ENCODE measurements at places on chromosomes 7 and 10.

GRCh38 chr7:92268921-92269320 lies 23.1 kb downstream of the ANKIB1 start:
- no peak for DNase-seq

GRCh38 chr10:121168545-121169216 lies 317.5 kb downstream of the WDR11 start:
- no peak for DNase-seq

- no peak for DNase-seq
Observed at GRCh38 chr10:50312464-50313437, 61.4 kb upstream of the ASAH2 start.

- DNase-seq, result peak; percentile 89
Observed at GRCh38 chr7:31014826-31015225, 37.3 kb upstream of the ADCYAP1R1 start.

DNA sequence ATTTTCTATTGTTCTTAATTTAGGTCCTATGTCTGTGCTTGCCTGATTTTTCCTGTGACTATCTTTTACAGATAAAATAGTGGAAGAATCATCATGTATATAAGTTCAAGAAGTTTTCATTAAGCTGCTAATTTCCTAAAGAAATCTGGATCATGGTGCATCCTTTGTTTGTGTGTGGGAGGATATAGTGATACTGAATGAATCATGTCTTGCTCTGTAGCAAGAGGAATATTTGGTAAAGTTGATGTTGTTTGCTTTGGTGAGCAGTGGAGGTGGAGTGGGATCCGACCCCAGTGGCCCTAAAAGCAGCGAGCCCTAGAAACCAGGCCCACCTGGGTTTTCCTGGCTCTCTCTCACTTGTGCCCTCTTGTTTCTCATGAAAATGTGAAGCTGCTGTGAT lies 83.7 kb downstream of the CCNY start:
- DNase-seq, result no peak

DNA sequence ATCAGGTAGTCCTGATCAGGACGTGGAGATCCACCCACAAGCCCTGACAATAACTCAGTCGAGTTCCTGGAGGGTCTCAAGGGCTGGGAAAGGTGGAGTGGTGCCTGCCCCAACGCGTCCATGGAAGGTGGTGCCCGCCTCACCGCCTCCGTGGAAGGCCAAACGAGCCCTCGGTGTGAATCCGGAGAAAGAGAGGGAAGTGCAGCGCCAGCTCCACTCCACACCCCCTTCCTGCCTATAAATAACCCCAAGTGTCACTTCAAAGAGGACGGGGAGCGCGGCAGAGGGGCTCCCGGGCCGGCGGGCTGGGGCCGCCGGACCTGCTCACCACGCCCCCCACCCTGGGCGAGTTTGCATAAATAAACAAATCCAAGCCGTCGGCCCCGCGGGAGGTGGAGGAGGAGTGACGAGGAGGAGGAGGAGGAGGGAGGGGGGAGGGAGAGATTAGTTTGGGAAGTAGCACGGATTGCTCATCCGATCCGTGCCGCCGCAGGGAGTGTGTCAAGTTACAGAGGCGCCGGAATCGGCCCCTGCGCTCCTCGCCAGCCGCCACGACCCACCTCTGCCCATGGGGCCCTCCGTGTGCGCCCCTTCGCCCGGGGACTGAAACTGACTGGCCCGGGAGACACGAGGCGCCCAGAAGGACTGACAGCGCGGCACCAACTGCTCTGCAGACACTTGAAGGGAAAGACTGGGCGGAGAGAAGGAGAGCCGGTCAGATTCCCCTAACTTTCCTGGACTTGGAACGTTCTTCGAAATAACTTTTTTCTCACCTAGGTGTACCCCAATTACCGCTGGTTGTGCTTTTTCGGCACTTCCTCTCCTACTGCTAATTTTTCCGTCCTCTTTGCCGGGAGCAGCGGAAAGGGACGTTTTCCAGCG lies at the start of gene COL13A1:
COL13A1 (plus strand) TSS at position 473 of the 882 bp plus-strand sequence. CDS start 518 bp downstream, outside the sequence.
- no peak for DNase-seq

DNA sequence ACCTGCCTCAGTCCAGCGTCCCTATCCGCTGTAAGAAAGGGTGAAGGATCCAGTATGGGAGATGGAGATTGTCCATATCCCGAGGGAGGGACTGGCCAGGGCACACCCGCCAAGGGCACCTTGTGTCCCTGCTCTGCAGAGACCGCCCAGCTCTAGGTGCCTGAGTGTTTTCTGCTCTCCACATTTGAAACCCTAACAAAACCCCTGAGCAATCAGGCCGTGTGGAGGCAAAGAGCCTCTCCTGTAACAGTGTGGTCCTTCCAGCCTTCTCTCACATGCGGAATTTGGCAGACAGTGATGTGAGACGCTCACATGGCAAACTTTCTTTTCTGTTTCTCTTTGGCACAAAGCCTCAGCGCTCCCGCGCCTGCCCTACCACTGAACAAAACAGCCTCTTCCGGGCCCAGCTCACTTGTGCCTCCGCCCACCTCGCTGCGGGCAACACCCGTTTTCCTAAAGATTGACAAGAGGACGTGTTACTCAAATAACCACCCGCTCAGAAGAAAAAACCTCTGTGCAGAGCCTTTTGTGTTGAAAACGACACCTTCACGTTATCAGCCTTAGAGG lies 514.8 kb downstream of the DNAJB6 start:
- DNase-seq, result peak; percentile 73

GRCh38 chr10:18583575-18584270 lies 67.7 kb downstream of the NSUN6 start:
- no peak for DNase-seq

- DNase-seq, result no peak
Observed at GRCh38 chr7:149194799-149195179, 557 bp upstream of the ZNF282 start.

- DNase-seq, result no peak
Observed at GRCh38 chr7:28061824-28062196, 118.8 kb downstream of the JAZF1 start.

DNA sequence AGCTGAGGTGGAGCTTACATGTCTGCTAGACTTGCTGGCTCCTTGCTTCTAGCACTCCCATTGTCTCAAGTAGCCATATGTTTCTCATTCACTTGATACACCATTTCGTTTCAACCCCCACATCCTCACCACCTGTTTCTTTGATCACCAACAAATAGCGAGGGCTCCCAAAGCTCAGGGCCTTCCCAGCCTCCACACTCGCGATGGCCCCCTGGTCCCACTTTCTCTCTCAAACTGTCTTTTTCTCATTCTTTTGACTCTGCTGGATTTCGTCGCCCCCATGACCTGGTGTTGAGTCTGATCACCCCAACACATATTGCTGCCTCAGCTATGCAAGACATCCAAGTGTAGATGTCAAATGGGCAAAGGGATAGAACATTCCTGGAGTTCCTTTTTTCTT lies 26.0 kb upstream of the SMNDC1 start:
- no peak for DNase-seq

- no peak for DNase-seq
Observed at GRCh38 chr10:66151346-66151745, 774.5 kb upstream of the LRRTM3 start.

- DNase-seq, result no peak
Observed at GRCh38 chr10:93503075-93503474, 6.7 kb downstream of the CEP55 start.

DNA sequence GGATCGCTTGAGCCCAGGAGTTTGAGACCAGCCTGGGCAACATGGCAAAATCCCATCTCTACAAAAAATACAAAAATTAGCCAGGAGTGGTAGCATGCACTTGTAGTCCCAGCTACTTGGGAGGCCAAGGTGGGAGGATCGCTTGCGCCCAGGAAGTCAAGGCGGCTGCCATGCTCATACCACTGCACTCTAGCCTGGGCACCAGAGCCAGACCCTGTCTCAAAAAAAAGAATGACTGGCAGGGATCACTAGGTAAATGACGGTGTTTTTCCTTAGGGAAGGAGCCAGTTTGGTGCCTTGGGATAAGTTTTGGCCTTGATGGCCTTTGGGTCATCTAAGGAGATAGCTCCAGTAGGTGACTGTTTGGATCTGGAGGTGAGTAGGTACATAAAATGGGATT lies 8.9 kb downstream of the TMEM248 start:
- no peak for DNase-seq

DNA sequence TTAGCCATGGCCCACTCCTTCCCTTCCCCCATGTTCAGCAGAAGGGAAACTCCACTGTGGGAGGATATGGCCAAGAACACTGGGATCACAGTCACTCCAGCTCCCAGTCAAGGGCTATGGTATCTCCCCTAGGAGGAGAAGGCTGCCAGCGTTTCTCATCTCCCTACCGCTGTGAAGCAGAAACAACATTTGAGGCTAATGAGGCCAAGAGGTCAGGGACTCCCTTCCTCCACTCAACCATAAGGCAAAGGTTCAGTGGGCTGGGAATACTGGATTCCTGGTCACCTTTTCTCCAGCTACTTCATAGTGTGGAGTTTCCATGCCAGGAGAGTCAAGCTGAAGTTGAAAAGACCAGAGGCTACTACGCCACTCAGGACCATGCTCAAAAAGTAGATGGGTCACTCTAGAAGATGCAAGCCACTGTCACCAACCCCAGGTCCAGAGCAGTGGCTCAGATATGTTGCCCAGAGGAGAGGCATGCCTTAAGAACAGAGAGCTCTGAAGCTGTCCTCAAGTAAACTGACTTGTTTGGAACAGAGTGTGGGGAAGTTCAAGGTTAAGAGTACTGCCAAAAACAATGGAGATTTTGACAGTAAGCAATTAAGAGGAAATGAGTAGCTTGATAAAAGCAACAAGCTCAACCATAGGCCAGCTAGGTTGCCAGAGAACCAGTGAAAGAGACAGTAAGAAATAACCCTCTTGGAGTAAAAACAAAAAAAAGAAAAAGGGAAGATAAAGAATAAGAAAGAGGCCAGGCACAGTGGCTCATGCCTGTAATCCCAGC lies 3.8 kb upstream of the TMEM140 start:
- DNase-seq, result no peak

GRCh38 chr10:9291081-9291480 lies 1236.6 kb downstream of the GATA3 start:
- no peak for DNase-seq
